Mucosa of gallbladder (tissue), 1 donor: ENCODE measurements at places on chromosomes 3 and 15. TPM values are rescaled to one million over a fixed set of nuclear protein-coding genes. Genes with fewer than 3 reads are reported as not detected.

Gene PARP6
- 71.3 TPM for total RNA-seq

Gene KBTBD13
- total RNA-seq = not detected

Gene RLBP1
- total RNA-seq = not detected

Gene FOXB1
- total RNA-seq = not detected

Gene MINAR1
- total RNA-seq = 0.32 TPM

Gene TMEM158
- 14.6 TPM for total RNA-seq

Gene GOLGA8R
- 5.8 TPM for total RNA-seq

Gene TMEM207
- not detected for total RNA-seq

Gene PARP14
- 36.5 TPM for total RNA-seq

Gene ROPN1
- total RNA-seq = not detected

Gene CIP2A
- 2.5 TPM for total RNA-seq

Gene CLRN1
- not detected for total RNA-seq

Gene HACD2
- total RNA-seq = 47.9 TPM

Gene SPG11
- 96.3 TPM for total RNA-seq

Gene SH2D7
- total RNA-seq = 2.3 TPM

Gene RAMAC
- total RNA-seq = 22.1 TPM

Gene GOLGB1
- total RNA-seq = 79.9 TPM

Gene CDCP1
- total RNA-seq = 42.4 TPM

Gene CADPS
- 37.2 TPM for total RNA-seq

Gene CTXN2
- 0.06 TPM for total RNA-seq

Gene UMPS
- 27.9 TPM for total RNA-seq

Gene KCTD6
- total RNA-seq = 11.0 TPM

Gene MUSTN1
- 4.7 TPM for total RNA-seq

Gene CADM2
- 7.9 TPM for total RNA-seq

Gene CPNE4
- total RNA-seq = 0.20 TPM

Gene TM6SF1
- total RNA-seq = 7.2 TPM

Gene RTP3
- total RNA-seq = not detected

Gene ATP1B3
- total RNA-seq = 75.4 TPM

Gene SHQ1
- total RNA-seq = 18.8 TPM

Gene BAHD1
- 33.1 TPM for total RNA-seq

Gene SETD5
- 94.3 TPM for total RNA-seq

Gene FMN1
- total RNA-seq = 18.2 TPM

Gene SLC35G2
- 3.4 TPM for total RNA-seq

Gene GP9
- total RNA-seq = not detected

Gene FSIP1
- 0.81 TPM for total RNA-seq

Gene GOLGA6D
- 0.12 TPM for total RNA-seq

Gene WDR6
- 283 TPM for total RNA-seq
